Posterior vena cava (tissue), 2 donors: ENCODE measurements at places on chromosomes 12 and 14. TPM values are rescaled to one million over a fixed set of nuclear protein-coding genes. Genes with fewer than 3 reads are reported as not detected.

PRPH gene
- 0.32 TPM for total RNA-seq

DNA sequence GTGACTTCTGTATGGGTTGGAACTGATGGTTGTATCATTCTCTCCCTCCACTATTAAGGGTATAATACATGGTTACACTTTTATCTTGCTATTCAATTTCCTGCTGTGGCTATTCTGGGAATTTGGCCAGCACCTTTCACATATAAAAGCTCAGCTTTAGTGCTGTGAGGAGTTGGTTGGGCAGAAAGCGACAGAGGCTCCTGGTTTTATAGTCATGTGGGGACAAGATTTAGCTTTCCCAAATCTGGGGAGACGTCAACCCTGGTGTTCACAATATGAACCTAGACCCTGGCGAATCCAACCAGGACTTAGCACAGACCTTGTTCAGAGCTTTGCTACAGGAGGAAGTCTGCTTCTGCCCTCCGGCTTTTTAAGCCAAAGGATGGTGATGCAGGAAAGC lies 36.5 kb downstream of the FOS start:
- no peak for DNase-seq

DLK1 gene
- total RNA-seq = not detected

DNA sequence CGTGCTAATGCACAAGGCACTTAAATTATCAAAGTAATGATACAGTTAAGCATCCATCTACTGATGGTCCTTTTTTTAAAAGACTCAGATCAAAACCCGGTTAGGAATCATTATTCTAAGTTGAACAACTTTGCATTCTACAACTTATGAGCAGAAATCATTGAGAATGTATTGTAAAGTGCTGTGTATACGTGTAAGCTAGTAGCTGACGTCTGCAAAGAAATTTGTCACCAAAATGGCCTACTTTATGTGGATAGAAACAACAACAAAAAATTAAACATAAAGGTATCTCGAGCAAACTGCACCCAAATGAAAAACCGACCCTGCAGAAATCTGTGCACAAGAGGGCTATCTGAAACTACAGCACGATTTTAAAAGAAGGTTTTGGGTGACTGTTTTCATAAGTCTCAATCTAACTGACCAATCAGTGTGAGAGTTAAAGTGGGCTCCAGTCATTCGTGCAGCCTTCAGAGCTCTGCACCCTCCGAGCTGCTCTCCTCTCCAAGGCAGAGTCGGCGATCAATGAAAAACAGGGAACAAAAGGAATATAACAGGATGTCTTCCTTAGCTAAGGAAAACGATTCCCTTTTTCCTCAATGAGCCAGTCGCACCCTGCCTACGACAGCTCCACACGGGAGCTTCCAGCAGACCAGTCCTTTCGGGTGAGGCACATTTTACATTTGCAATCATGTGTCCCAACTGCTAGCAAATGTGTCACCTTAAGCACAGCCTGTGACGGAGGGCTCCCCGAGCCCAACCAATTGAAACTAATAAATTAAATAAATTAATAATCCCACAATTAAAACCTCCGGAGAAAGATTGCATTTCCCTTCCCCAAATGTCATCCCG lies 200.7 kb upstream of the FOXN3 start:
- peak; percentile 78 for DNase-seq

DNA sequence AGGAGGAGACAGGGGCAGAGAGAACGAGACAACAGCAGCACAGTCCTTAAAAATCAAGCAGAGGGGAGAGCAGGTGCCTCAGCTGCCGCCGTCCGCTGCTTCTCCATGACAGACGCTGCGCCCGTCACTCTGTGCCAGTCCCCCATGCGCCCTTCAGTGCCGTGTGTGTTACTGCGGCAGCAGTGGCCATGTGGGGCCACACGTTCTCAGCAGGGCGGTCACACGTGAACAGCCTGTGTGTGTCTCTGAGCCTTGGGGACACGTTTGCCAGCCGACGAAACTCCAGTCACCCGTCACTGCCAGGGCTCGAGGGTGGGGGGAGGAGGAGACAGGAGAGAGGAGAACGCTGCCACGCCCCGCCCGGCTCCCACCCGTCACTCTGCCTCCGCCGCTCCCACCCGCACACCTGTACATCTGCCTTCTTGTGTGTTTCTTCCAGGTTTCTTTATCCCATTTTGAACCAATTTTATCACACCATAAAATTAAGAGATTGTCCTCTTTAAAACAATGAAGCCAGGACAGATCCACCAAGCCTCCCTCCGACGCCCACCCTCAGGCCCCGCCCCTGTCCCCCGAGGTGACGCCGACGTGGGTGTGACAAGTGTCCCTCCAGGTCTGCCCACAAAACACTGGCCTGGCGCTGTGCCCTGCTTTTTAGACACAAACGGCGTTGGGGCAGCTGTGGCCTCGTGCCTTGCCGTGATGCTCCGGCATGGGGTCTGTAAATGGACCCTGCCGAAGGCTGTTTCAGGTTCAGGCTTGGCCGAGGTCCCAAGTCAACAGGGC lies 58.2 kb downstream of the GALNT9 start:
- no peak for DNase-seq

- no peak for DNase-seq
Observed at GRCh38 chr14:30426463-30426862, 132.5 kb upstream of the G2E3 start.

DEPDC4 gene
- total RNA-seq = not detected
